CD8-positive, alpha-beta T cell (primary cell): ENCODE measurements at places on chromosomes 6 and 20.

DNA sequence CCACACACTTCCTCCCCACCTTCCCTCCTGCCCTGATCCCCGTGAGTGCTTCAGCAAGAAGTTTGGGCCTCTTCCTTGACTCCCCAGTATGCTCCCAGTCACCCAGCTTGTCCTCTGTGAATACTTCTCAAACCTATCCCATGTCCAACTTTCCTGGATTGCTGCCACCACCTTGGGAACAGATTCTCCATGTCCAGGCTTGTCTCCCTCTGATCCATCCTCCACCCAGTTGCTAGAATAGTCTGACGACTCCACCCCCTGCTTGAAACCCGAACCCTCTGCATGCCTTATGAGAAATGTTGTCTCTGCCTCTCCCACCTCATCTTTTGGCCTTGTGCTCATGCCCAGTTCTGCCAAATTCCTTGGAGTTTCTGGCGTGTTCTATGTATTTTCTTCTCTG, 108.0 kb downstream of the PPP1R14C start:
- no peak for DNase-seq

GRCh38 chr20:7302250-7302649, 534.8 kb downstream of the BMP2 start:
- DNase-seq, result no peak

DNA sequence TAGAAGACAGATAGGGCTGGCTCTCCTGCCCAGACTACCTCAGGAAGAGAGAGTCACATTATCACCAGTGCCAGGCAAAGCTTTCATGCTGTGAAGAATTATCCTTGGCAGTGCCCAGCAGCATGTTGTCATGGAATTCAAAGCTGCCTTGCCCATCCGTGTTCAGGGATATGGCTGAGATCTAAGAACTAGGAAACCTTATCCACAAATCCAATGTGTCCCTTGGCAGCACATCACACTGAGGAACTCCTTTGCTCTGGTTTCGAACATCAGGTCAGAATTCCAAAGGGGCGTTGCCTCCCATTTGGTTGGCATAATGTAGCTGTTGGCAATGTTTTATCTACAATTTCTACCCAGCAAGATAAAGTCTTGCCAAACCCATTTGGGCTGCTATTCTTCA, 52.7 kb downstream of the ADGRF1 start:
- DNase-seq, result no peak

GRCh38 chr20:574297-574942, 30.8 kb upstream of the CSNK2A1 start:
- no peak for DNase-seq

- no peak for DNase-seq
Observed at GRCh38 chr6:125363824-125364165, 62.0 kb upstream of the HDDC2 start.

- no peak for DNase-seq
Observed at GRCh38 chr6:55568808-55569439, 10.1 kb downstream of the HMGCLL1 start.

DNA sequence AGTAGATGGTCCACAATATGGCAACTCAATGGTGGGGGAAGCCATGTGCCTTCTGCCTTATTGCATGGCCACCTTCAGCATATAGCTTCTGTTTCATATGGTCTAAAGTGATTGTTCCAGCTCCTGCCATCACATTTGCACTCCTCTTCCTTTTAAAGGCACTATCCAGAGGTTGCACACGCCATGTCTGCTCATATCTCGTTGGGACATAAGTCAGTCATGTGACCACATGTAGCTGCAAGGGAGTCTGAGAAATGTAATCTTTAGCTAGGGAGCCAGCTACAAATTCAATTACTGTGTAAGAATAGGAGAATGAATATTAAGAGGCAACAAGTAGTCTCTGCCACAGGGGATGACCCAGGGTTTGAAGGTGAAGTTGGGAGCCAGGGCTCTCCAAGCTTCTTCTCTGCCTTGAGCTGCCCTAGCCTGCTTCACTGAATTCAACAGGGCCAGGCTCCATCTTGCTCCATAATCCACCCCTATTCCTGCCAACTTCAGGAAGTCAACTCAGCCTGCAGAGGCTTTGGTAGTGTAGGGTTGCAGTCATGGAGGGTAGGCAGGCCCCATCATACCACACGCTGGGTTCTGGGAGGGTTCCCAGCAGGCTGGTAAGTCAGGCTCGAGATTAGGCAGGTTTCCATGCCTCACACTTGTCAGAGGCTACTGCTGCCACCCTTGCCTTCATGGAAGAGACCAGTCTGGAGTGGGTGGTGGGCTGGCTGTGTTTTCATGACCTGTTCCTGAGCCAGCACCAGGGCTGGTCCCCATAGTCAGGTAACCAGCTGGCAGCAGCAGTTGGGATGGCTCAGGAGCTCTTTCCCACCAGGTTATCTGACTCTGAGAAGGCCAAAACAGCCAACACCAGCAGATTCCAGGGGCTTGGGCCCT, 56.7 kb upstream of the SAYSD1 start:
- no peak for DNase-seq

DNA sequence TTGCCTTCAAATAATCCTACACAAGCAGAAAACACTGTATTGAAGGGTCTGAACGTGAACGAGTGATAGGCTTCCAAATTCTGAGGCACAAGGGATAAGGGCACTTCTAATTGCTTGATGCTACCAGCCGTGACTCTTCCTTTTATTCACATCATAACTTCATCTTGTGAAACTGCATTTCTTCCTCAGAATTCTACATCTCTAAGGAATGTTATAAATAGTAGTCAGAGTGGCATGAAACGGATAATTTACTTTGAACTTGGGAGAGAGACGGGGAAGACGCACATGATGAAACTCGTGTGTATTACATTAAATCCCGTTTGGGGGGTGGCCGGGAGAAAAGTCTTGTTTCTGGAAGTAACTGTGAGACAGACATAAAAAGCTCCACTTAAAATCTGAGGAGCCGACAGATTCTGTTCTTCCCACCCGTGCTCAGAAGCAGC, 754 bp downstream of the HDDC2 start:
- no peak for DNase-seq

- no peak for DNase-seq
Observed at GRCh38 chr6:158416883-158417759, 104.9 kb downstream of the TULP4 start.

- DNase-seq, result no peak
Observed at GRCh38 chr20:61254881-61255626, 3.0 kb downstream of the CDH4 start.

GRCh38 chr6:159213405-159213804, 44.2 kb downstream of the FNDC1 start:
- no peak for DNase-seq

DNA sequence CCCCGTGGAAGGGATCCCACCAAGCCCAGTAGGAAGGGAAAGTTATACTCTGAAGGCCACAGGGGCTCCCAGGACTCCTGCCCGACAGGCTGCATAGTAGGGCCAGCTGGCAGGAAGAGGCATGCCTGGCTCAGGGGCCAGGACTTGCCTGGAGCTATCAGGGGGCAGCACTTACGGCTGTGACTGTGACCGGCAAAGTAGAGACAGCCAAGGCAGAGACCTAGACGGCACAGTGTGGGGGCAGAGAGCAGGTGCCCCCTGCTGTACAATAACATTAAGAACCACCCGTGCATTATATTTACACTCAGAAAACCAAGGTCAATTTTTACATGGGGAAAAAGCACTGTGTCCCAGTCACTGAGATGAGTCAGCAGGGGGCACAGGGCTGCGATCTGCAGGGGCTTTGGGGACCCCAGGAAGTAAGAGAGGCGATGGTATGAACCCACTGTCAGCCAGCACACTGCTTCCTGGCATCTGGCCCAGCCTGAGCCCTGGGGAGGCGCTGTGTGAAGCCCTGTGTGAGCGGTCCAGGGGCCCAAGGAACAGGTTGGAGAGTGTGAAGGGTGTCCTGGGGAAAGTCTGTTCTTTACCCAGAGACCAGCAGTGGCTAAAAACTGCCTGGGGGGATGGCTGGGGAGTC, 9.9 kb downstream of the CCDC167 start:
- peak; percentile 75 for DNase-seq

DNA sequence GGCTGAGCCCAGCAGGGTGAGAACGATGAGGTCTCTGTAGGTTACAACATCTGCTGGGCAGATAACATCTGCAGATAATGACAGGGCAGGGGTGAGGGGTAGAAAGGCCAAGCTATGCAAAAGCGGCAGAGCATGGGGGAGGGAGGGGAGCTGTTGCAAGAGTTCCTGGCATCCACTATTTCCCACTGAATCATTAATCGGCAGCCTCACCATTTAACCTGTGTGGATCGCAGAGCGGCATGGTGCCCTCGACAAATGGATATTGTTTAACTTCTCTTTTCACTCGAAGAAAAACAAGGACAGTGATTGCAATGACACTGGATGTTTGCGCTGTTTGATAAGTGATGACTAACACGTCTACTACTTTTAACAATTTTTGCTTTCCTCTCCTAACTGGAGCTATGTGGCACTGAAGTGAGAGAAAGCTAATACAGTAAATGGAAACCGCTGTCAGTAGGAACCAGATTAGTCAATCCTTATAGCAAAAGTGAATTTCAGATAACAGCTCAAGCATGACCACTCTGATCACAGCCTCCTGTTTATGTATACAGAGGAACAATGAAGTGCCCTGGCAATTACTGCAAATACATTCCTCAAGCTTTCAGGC, 381.5 kb downstream of the TFAP2A start:
- no peak for DNase-seq

DNA sequence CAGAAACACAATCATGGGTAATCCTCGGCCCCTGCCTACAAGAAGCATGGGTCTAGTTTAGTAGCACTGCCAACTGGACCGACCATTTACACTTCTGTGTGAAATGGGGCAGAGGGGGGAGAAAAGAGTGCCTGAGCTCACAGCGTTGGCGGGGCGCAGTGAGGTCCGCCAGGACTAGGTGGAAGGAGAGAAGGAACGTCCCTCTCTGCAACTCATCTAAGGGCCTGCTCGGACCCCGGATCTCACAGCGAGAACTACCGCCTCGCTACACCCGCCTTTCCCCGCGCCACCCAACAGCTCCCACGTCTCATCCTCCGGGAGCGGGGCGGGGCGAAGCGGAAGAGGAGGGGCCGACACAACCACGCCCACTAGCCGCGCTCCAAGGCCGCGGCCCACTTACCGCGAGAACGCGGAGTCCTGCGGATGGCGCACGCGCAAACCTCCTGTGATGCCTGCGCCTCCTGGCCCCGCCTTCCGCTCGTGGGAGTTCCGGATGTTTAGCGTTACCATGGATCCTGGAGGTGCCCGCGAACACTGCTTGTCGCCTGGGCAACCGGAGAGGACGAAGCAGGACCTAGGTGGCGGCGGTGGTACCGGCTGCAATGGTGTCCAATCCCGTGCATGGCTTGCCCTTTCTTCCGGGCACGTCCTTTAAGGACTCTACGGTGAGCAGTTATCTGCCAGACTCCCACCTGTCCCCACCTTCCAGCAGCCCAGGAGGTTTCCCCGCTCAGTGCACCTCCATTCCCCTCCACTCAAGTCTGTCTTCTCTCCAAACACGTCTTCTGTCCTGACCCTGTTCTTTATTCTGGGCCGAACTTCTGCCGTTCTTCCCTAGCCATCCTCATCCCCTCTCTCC, at the start of gene EFHC1:
TSS of gene EFHC1 (plus strand) at position 534 of the 859 bp plus-strand sequence. CDS start at position 603, 69 bp downstream.
- DNase-seq, result peak; percentile 98

DNA sequence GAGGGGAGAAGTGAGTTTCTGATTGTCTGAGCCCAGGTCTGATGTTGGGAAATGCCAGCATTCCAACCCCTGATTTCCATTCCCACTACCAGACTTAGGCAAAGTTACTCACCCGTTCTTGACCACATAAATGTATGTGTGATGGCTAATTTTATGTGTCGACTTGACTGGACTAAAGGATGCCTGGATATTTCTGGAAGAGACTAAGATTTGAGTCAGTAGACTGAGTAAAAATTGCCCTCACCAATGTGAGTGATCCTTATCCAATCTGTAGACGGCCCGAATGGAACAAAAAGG, 95.8 kb upstream of the TAB2 start:
- DNase-seq, result no peak

DNA sequence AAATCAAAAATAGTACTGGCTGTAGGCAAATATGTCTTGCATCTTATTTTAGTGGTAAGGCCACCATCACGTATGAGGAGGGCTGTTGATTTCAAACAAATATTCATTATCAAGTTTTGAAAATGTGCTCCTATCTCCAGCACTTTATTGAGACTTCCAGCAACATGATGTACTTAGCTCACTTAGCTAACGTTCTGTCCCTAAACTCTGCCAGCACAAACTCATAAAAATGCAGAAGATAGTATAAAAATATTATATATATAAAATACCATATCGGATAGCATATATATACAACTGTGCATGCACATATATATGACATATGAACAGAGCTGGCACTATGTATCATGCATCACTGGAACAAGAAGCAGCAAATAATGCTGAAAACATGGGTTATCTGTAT, 762.3 kb downstream of the C6orf118 start:
- DNase-seq, result no peak

DNA sequence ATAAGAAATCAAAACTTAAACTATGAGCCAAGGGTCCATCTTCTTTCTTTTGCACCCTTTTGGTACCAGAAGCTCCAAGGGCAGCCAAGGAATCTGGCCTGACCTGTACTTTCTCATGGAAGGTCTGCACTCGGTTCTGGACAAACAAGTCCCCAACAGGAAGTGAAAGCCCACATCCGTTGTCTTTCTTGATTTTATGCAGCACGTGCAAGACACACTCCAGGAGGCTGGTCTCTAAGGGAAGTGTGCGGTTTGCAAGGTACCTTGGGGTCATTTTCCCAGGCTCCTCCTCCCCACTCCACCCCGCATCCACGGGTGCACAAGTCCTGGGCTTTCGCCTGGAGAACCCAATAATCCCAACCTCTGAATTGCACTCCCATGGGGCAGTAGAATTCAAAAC, 101.9 kb downstream of the NFATC2 start:
- DNase-seq, result peak; percentile 48

DNA sequence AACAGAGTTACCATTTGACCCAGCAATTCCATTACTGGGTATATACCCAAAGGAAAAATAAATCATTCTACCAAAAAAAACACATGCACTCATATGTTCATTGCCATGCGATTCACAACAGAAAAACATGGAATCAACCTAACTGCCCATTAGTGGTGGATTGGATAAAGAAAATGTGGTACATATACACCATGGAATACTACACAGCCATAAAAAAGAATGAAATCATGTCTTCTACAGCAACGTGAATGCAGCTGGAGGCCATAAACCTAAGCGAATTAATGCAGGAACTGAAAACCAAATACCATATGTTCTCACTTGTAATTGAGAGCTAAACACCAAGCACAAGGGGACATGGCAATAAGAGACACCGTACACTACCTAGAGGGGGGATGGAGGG, 12.5 kb downstream of the RALGAPA2 start:
- DNase-seq, result no peak

DNA sequence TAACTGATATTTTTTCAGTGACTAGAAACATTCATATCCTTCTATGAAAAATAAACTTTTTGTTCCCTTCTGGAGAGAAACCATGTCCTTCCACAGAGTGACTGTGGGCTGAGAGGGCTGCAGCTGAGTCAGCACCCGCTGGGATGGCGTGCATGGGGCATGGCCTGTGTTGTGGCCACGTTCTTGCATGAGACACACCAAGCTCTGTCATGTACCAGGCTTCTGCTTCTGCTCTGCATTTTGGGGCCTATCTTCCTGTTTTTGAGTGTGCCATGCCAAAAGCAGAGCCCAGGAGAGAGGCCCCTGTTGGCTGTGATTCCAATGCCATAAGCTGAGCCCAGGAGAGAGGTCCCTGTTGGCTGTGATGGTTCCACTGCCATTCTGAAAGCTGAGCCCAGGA, 10.8 kb downstream of the APMAP start:
- DNase-seq, result no peak

GRCh38 chr6:16576451-16577368, 184.6 kb downstream of the ATXN1 start:
- DNase-seq, result no peak
